ENCODE measurements at places on chromosomes 11 and 22. TPM values are rescaled to one million over a fixed set of nuclear protein-coding genes. Genes with fewer than 3 reads are reported as not detected.
A peak's percentile ranks its signal among the peaks of the same experiment; 100 is the strongest.

The PTDSS2 gene
- 38.2 TPM for polyA plus RNA-seq

The CD6 gene
- polyA plus RNA-seq, result 0.16 TPM

GRCh38 chr22:46259374-46259773 lies 3.8 kb downstream of the PKDREJ start:
- no peak for DNase-seq

The MIAT gene
- 0.02 TPM for polyA plus RNA-seq

DNA sequence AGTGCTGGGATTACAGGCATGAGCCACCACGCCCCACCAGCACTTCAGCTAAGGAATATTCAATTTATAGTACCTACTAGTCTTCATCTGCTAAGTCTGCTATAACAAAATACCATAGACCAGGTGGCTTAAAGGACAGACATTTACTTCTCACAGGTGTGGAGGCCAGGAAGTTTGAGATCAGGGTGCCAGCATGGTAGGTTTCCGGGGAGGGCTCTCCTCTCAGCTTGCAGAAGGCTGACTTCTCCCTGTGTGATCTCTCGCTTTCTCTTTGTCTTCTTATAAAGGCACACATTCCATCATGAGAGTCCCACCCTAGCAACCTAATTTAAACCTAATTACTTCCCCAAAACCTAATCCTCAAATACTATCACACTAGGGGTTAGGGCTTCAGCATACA lies 433.0 kb downstream of the INSC start:
- DNase-seq, result no peak

The TEX54 gene
- polyA plus RNA-seq, result not detected

The TNNI2 gene
- polyA plus RNA-seq, result 8.2 TPM

GRCh38 chr11:35927682-35928081 lies 16.2 kb upstream of the LDLRAD3 start:
- DNase-seq, result peak; percentile 85

The LTBP3 gene
- polyA plus RNA-seq, result 14.8 TPM

DNA sequence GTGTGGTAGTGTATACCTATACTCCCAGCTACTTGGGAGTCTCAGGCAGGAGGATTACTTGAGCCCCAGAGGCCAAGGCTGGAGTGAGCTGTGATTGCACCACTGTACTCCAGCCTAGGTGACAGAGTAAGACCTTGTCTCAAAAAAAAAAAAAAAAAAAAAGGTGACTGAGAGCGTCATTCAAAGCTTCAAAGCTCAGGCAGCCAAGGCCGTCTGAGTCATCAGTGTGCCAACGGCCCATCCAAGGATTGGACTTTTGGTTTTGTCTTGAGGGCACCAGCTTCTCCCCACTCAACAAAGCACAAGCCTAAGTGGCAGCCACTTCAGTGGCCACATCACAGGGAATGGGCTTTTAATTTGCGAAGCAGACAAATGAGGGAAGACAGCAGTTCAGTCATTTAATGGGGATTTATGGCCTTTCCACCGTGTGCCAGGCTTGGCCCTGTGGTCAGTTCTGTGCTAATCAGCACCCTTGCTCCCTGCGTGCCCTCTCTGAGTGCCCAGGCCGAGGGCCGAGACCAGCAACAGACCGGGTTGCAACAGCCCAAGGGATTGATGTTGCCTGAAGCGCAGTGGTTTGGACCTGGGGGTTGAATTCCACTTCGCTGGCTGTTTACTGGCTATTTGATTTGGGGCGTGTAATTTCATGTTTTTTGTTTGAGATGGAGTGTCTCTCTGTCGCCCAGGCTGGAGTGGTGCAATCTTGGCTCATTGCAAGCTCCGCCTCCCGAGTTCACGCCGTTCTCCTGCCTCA lies 30.2 kb upstream of the CRYBB3 start:
- DNase-seq, result no peak

Measured in foreskin keratinocyte (primary cell).